ENCODE measurements at places on chromosomes 1 and 21.

DNA sequence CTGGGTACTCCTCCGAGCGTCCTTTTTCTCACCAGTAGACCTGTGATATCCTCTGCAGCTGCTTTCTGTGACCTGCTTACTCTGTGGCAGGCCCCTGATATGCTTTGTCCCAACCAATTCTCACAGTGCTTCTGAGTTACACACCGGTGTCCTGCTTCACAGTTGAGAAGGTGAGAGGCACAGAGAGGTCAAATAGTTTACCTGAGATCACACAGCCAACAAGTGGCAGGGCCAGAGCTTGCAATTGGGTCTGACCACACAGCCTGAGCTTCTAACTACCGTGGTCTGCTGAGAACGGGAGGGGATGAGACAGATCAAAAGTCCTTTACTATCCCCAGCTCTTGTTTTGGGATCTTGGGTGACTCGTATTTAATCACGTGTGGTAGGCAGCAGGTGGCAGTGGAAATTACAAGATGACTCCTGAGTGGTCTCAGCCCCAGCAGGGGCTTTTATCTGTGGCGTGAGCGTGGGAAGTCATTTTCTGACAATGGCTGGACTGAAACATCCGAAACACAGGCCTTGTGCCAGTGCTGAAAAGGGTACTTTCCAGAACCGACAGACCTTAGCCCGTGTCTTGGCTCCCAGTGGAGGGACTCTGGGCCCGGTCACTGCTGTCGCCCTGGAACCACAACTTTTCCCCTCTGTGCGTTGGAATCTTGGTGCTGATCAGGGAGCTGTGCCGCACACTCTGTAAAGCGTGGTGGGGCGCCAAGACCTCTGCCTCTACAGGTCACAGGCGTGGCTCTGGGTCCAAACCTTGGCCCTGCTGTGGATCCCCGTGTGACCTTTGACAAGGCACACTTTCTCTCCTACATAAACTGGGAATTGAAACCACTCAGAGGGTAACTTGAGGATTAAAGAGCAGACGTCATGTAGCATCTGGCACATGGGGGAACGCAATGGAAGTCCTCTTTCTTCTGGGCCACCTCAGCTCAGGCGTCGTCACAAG, 11.9 kb downstream of the THEMIS2 start:
- DNase-seq = no peak

DNA sequence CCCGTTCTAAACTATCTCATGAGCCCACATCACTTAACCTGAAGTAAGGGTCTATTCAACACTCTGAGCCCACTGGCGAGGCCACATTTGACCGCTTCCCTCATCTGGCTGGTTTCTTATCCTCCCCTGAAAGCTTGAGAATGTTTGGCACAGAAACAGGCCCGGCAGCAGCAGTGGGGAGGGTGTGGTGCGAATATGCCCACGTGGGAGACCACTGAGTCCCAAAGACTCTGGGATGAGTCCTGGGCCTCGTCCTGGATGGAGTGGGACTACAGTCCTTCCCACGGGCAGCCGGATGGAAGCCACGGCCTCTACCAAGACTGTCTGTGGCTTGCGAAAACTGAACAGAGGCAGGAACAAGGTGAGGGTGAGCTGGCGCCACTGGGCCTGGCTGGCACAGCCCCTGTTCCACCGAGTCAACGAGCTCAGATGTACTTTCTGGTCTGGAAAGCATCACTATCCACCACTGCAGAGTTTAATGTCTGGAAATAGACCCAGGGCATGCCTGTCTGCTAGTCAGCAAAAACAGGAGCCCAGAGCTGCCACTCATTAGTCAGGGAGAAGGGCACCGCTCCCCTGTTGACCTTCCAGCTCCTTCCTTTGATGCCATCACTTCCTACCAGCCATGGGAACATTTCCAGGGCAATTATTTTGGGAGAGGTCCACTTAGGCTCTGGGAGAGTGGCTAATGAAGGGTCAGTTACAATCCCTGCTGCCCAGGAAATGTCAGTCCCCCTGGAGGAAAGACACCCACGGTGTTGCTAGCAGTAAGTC, 386.6 kb downstream of the MATN1 start:
- no peak for DNase-seq

GRCh38 chr1:54679706-54680105, 36.0 kb upstream of the TTC4 start:
- DNase-seq = no peak

GRCh38 chr1:24058671-24059455, 53.1 kb downstream of the MYOM3 start:
- DNase-seq = no peak

GRCh38 chr1:153578936-153579335, 13.3 kb upstream of the S100A2 start:
- DNase-seq = no peak

- DNase-seq = no peak
These were observed 10.7 kb upstream of the NPHP4 start for GRCh38 chr1:6002714-6003501.

- no peak for DNase-seq
These were observed 209.3 kb upstream of the PKN2 start for GRCh38 chr1:88474555-88475304.

GRCh38 chr1:224704107-224704735, 88.1 kb downstream of the CNIH3 start:
- DNase-seq = no peak

- no peak for DNase-seq
These were observed 74.3 kb downstream of the CEP350 start for GRCh38 chr1:180028864-180029263.

GRCh38 chr21:28959367-28960099, 33.1 kb downstream of the LTN1 start:
- DNase-seq = peak; percentile 83

- DNase-seq = no peak
These were observed 5.3 kb downstream of the PRDM16 start for GRCh38 chr1:3074297-3074741.

- DNase-seq = no peak
These were observed 39.8 kb upstream of the SYNC start for GRCh38 chr1:32742199-32742947.

DNA sequence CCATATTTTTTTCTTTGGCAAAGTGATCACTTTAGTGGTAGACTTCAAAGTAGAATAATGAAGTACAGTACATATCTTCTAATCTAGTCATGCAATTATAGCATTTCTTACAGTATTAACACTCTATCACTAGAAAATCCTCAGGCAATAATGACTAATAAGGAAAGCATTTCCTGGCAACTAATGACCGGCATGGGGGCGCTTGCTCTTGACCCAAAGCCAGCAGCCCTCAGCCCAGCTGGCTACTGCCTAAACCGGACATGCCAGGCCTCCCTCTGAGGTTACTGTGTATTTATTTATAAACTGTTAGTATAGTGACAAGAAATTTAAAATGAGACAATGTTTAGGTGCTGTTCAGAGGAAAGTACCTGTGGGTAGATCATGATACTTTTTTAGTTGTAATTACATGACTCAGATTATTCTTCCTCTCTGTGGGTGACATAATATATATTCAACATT, 633.8 kb downstream of the PTPRC start:
- peak; percentile 76 for DNase-seq

GRCh38 chr1:61451572-61451968, 273.4 kb downstream of the TM2D1 start:
- DNase-seq = no peak

- no peak for DNase-seq
These were observed 35.8 kb downstream of the RIPK4 start for GRCh38 chr21:41731081-41731480.

GRCh38 chr1:151492120-151492519, 19.1 kb upstream of the CGN start:
- DNase-seq = no peak

DNA sequence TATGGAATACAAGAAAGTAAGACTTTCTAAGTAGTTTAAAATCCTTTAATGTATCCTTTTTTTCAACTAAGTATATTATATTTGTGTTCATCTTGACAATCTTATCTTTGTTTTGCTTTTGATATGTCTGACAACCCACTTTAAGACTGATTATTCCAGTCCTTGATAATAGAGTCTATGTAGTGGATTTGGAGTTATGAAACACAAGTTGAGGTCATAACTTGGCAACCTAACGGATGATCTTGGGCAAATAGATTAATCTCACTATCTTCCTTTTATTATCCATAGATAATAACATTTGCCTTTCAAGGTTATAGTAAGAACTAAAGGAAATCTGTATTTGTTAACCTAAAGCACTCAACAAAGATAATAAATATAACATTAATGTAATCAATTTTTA, 4.8 kb upstream of the GBP2 start:
- DNase-seq = no peak

- no peak for DNase-seq
These were observed 7.4 kb downstream of the BTBD8 start for GRCh38 chr1:92087542-92087941.

DNA sequence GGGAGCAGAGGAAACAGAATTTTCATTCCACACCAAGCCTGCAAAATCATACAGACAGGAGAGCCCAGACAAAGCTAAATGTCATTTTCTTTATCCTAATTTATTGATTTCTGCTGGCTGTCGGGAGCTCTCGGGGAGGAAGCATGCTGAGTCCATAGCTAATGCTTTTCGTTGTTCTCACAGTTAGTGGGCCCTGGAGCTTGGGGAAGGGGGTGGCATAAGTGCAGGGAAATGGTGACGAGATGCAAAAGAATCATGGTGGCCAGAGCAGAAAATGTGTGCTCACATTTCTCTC, 202.4 kb downstream of the TOMM20 start:
- no peak for DNase-seq

DNA sequence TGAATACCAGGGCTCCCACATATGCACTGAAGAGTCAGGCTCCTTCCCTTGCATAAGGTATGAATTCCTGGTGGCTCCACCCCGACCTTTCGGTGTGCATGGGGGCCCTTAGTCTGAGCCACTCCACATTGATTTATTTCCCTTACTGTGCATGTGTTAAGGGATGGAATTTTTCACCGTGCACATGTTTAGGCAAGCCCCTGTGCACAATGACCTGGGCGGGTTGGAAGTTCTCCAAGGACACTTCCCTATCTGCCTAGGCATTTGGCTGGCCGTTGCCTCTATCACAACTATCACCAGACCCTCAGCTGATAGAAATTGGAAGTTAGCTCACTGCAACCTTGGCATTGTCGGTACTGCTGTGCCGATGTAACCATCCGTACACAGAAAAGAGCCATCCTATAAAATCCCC, 9.7 kb downstream of the S100A6 start:
- DNase-seq = no peak

DNA sequence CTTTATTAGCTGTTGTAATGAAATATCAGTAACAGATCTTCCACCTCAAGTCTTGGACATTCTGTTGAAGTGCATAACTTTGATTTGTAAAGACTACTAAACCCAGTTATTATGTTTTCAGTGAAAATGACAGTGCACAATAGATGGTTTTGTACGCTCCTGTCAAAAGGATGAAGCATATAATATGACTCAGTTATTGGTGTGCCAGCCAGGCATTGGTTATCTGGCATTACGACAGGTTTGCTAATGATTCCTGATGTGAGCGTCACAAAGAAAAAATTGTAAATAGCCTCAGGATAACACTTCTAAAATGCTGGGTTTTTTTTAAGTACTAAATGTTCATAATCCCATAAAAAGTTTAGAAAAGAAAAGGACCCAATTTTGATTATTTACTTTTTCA, 147.9 kb downstream of the MAGI3 start:
- DNase-seq = no peak

DNA sequence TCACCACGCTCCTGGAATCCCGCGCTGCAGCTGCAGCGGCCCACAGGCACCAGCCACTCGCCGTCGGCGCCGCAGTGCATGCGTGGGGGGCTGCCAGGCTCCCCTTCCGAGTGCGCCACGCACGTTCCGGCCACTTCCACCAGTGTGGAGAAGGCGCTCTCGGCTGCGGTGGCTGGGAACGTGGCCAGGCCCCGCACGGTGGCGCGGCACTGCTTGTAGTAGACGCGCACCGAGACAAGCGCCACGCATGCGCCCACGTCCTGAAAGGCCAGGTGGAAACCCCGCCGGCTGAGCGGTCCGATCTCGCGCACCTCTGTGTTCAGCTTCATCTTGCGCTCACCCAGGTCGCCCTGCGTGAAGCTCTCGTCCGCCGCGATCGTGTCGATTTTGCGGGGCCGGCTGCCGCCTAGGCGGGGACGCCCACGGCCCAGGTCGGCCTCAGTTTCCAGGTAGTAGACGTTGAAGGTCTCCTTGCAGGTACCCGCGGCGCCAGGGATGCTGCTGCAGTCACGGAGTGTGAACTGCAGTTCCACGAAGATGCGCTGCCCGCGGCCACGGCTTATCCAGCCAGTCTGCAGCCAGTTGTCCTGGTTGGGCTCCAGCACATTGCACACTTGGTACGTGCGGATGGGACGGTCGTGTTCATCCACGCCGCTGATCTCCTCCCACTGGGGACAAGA, 3.4 kb downstream of the EPHA10 start:
- DNase-seq = no peak

- no peak for DNase-seq
These were observed 737.8 kb upstream of the PTBP2 start for GRCh38 chr1:95983831-95984230.

DNA sequence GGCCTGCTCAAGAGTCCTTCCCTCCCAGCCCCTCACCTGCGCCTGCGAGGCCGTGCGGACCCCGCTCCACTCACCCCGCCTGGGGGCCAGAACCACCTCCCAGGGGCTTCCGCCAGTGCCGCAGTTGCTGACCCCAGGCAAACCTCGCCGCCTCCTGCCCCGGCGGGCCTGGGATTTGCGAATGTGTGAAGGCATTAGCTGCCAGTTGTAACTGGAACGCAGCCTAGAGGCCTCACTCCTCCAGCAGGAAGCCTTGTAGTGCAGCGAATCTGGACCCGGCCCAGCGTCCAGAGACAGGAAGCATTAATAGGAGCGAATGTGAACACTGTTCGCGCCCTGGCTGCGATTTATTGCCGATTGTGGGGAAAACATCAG, 140.9 kb upstream of the ARHGEF16 start:
- DNase-seq = peak; percentile 64

GRCh38 chr1:155640367-155640766, 30.3 kb downstream of the MSTO1 start:
- no peak for DNase-seq

DNA sequence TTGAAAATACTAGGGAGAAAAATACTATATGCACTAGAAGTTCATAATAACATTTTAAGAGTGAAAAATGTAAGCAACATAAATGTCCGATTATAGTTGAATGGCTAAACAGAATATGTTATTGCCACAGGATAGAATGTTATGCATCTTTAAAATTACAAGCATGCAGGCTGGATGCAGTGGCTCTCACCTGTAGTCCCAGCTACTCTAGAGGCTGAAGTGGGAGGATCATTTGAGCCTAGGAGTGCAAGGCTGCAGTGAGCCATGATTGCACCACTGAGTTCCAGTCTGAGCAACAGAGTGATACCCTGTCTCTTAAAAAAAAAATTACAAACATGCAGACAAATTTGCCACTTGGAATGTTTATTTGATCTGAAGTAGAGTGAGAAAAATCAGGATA, 3.0 kb upstream of the BATF3 start:
- DNase-seq = no peak

- DNase-seq = no peak
These were observed 2.3 kb upstream of the CCSAP start for GRCh38 chr1:229344937-229345684.

DNA sequence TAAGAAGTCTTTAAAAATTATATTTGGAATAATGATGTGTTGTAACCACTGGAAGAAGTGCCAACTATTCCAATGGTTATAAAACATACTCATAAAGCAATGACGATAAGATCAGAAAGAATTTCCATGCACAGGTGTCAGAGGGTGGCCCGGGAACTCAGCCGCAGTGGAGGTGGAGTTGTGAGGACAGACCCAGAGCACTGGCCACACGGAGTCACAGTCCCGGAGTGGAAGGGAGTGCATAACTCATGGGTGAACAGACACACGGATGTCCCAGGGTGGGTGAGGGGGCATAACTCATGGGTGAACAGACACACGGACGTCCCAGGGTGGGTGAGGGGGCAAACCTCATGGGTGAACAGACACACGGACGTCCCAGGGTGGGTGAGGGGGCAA, 2.5 kb downstream of the KRTAP10-4 start:
- no peak for DNase-seq
